ENCODE measurements at places on chromosomes 6 and 20.
A peak's percentile ranks its signal among the peaks of the same experiment; 100 is the strongest.

- DNase-seq, result no peak
These were observed 840.8 kb downstream of the TBC1D32 start for GRCh38 chr6:120493505-120493904.

GRCh38 chr6:89642956-89643355, 4.4 kb upstream of the LYRM2 start:
- DNase-seq, result no peak

DNA sequence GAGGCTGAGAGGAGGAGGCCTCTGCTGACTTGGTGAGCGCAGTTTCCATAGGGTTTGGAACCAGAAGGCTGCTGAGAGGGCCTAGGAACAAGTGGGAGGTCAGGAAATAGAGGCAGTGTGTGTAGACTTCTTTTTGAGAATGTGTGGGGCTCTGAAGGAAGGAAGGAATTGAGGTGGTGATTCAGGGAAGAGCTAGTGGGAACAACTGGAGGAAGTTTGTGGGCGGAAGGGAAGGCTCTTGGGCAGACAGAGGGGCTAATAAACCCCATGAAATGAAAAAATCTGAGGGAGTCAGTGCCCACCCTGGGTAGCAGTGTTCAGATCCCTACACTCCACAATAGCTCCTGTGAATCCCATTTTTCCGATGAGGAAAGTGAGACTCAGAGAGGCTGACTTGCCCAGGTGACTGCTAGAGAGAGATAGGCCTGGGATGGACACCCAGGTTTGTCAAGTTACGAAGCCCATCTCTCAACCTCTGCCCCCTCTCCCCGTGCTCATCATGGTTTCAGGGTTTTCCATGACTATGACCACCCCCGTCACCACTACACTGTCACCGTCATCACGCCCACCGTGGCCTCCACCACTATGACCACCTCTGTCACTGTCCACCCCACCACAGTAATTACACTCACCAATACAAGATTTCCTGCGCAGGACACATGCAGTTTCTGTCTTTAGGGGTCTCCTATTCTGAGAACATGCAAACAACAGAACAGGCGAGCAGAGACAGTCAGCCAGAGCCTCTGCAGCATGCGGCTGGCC, 106.4 kb downstream of the MRPL14 start:
- no peak for DNase-seq

DNA sequence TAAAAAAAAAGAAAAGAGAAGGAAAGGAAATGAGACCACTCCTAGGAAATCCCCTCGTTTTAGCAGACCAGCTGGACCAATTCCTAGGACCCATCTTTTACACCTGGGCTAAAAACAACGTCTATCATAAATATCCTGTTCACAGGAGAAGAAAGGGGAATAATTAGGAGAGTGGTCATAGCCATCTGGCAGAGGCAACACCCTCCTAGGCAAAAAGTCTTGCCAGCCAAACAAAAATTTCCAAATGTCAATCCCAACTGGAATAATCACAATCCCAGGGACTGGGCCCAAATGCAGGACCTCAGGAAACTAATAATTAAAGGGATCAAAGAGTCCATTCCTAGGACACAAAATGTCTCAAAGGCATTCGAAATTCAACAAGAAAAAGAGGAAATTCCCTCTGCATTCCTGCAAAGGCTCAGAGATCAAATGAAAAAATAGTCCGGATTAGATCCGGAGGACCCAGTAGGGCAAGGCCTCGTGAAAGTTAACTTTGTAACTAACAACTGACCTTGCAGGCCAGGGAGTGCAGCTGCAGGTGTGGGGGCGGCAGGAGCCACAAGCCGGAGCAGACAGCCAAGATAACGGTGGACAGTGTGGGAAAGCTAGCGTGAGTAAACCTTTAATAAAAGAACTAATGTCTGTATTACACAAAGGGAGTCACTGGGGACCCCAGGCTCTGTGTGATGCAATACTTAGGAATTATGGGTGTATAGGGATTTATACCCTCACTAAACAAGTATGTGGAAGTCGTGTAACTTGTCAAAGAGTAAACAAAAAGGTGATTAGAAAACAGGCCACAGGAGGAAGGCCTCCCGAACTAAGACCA, 11.7 kb downstream of the LCA5 start:
- no peak for DNase-seq

GRCh38 chr6:120908767-120909166, 425.5 kb downstream of the TBC1D32 start:
- DNase-seq, result no peak

DNA sequence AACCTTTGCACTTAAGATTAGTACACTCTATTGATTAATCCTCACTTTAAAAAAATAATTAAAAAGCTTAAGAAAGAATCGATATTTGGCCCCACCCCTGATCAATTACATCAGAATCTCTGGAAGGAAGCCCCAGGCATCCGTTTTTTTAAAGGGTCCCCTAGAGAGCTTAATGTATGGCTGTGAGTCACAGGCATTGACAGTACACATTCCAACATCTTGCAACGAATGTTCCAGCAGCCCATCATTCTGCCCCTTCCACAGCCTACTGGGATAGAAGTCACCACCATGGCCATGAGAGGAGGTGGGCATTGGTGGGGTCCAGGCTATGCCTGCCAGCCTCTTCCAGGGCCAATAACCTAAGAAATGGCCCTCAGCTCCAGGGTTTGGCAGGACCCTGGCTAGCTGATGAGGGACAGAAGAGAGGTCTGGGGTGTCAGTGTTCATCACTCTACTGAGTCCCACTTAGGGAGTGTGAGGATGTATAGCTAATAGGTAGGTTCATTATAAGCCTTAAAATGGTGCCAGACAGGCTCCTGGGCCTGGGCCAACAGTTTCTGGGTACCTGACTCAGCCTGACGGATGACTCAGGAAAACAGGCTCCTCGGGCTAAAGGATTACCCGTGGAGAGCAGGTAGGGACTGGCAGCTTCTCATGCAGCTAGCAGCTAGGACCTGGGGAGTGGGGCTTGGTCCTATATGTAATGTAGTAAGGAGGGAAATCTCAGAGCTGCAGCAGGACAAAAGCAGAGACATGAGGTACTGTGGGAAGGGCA, 40.4 kb downstream of the MDGA1 start:
- DNase-seq, result no peak

- DNase-seq, result no peak
These were observed 64.1 kb upstream of the DDR1 start for GRCh38 chr6:30820193-30820592.

- DNase-seq, result no peak
These were observed 199.2 kb downstream of the ALDH8A1 start for GRCh38 chr6:134750669-134751068.

- DNase-seq, result peak; percentile 86
These were observed 43.0 kb upstream of the PTGIS start for GRCh38 chr20:49610691-49611538.

DNA sequence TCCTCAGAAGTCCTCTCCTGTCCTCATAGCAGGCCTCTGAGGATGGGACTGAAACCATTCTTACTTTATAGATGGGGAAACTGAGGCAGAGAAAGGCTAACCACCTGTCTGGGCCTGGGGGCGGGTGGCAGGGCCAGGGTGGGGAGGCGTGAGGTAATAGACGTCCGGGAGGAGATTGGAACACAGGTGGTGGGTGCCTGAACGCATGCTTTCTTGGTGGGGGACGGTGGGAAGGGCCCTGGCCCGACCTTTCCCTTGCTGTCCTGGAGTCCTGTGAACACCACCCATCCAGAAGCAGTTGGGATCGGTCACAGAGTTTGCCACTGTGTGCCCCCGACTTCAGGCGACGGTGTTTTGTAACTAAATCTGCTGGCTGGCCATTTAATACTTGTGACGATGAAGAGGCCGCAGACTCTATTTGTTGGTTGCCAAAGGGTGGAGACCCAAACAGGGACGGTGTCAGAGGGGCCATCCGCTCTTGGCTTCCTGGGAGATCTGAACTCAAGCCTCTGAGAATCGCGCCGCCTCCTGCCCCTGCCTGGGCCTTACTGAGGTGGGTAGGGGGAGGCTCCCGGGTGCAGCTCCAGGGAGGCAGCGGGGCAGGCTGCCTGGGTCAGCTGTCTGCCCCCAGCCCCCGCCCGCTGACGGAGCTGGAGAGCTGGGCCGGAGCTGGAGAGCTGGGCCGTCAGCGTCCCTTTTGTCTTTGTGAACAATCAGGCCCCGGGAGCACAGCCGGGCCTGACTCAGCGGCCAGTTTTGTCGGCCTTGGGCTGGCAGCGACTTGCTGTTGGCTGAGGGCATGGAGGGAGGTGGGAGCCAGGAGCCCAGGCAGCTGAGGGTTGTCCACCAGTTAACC, 4.1 kb downstream of the RBM38 start:
- DNase-seq, result no peak

GRCh38 chr20:50729901-50730764, 1.2 kb upstream of the PARD6B start:
- DNase-seq, result no peak

DNA sequence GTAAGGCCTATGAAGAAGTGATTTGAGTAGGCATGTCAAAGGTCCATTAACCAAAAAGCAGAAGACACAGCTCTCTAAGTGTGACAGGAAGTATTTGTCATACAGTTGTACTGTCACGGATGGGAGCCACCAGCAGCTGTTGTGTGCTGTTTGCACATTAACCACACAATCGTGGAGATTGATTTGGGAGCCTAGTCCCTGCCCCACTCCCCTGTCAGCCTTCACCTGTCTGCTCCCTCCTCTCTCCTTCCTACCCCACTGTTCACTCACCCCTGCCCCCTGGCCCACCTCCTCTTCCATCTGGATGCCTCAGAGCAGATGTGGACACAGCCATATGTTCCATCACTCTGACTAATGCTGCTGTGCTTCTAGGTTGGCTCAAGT, 124.7 kb upstream of the SPACA1 start:
- DNase-seq, result no peak

GRCh38 chr6:50826037-50826761, 7.5 kb downstream of the TFAP2B start:
- no peak for DNase-seq

DNA sequence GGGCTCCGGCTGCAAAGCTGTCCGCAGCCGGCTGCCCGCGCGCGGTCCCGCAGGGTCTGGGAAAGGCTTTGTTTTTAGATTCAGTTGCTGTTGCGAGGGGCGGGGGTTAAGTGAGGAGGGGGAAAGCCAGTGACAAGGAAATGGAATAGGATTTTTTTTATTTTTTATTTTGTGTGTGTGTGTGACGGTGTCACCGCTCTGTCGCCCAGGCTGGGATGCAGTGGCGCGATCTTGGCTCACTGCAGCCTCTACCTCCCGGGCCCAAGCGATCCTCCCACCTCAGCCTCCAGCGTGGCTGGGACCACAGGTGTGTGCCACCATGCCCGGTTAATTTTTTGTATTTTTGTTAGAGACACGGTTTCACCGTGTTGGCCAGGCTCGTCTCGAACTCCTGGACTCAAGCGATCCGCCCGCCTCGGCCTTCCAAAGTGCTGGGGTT, 615 bp upstream of the UBE2J1 start:
- no peak for DNase-seq

DNA sequence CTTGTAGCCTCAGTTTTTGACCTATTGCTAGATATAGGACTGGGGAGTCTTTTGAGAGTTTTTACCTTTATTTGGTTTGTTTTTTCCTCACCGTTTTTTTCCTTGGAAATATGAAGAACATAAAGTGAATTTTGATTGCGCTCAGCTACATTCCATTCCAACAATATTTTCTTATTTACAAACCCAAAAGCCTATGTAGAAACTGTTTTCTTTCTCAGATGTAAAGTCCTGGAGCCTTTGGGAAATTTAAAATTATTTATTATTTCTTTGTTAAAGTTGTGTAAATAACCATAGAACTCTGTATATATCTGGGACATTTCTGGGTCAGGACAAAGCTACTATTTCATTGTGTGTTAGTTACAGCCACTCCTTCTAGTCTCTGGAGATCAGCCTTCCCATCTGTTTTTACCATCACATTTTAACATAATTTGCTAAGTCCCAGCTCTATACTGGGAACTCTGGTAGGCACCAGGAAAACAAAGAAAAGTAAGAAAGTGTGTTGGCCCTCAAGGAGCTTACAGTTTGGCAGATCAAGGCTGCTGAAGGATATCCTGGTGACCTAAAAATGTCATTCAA, 68.8 kb downstream of the JAG1 start:
- no peak for DNase-seq
